ENCODE measurements at places on chromosomes 1 and 21.

GRCh38 chr1:94540440-94541245 is 916 bp downstream of the F3 start:
- peak; percentile 72 for DNase-seq

DNA sequence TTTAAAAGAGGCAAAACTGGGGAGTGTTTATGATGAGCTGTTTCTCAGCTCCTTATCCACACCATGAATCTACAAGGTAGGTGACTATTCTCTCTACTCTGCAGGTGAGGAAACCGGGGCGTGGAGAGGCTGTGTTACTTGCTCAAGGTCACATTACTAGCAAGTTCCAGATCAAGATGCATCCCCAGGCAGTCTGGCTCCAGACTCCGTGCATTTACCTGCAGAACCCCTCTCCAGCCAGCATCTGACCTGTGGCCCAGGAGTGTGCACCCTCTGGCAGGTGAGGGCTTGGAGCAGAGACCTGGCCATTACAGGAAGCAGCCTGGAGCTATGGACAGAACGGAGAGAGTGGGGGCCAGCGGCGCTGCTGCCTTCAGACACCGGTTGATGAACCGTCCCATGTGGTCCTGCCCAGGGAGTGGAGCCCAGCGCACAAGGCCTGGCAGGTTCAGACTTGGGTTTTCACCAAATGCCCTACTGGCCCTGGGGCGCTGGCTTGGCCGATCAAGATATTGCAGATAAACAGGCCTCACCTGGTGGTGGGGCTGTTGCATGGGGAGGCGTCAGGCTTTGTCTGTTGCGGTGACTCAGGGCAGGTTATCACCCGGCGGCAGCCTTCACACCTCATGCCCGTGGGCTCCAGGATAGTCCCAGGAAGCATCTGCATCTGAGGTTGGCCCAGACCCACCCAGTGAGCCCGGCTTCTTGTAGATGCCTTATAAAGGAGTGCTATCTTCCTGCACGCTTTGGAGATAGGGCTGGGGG is 29.2 kb upstream of the WNT4 start:
- no peak for DNase-seq

- no peak for DNase-seq
Measured at GRCh38 chr1:147586414-147586813, 45.1 kb downstream of the BCL9 start.

DNA sequence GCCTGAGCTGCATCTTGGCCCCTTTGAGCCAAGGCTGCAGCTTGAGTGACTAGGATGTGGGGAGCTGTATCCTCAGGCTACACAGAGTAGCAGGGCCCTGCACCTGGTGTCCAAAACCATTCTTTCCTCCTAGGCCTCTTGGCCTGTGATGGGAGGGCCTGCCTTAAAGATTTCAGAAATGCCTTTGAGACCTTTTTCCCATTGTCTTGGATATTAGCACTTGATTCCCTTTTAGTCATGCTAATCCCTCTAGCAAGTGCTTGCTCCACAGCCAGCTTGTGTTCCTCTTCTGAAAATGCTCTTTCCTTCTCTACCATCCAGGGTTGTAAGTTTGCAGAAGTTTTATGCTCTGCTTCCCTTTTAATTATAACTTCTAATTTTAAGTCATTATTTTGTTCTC is 21.7 kb upstream of the KIRREL1 start:
- no peak for DNase-seq

GRCh38 chr1:201886103-201886885 is 2.4 kb upstream of the SHISA4 start:
- DNase-seq: no peak

DNA sequence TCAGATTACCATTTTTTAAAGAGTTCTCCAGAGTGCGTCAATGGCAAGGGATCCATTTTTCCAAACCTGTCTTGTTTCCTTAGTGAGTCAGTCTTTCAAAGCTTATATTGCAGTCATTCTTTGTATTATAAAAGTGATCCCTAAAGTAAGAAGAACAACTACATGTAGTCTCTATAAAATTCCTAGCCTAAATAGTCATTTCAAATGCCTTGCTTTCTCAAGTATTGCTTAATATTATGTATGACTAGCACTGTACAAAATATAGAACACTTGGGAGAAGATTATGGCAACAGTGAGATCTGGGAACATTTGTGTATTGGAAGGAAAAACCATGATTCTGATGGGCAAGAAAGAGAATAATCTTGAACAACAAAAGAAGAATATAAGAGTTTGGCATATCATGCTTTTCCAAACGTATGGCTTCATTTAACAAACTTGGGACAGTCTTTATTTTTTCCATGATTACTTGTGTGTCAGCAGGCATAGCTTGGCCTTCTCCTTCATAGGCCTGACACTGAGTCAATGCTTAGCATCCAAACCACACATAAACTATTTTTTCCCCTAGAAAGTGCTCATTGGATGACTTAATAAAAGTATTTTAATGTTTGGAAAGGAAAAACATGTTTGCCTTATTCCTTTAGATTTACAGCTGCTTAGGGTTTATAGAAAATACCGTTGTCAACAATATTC is 547.4 kb downstream of the LTN1 start:
- no peak for DNase-seq

DNA sequence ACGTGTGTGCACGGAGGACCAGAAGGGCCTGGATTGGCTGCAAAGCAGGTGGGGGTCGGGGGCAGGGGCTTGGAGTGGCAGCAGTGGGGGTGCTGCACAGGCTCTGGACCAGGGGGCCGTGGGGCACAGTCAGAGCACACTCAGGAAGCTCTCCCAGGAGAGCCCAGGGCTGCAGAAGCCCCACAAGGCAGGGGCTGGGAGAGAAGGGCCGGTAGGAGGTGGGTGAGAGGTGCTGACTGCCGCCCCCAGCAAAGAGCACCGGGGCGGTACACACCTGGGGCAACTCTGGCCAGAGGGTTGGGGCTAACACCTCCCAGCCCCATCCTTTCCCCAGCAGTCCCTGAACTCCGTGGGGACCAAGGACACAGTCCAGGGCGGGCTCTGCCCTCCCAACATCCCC is 13.9 kb downstream of the CHD5 start:
- no peak for DNase-seq

GRCh38 chr1:85240643-85241042 is 18.8 kb downstream of the C1orf52 start:
- DNase-seq: no peak

DNA sequence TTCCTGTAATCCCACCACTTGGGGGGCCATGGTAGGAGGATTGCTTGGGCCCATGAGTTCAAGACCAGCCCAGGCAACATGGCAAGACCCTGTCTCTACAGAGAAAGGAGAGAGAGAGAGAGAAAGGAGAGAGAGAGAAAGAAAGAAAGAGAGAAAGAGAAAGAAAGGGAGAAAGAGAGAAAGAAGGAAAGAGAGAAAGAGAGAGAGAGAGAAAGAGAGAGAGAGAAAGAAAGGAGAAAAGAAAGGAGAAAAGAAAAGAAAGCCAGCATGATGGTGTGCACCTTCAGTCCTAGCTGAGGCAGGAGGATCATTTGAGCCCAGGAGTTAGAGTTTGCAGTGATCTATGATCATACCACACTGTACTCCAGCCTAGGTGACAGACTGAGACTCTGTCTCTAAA is 82.8 kb downstream of the DISP3 start:
- DNase-seq: no peak

GRCh38 chr1:115218034-115218405 is 120.0 kb downstream of the NGF start:
- DNase-seq: no peak

DNA sequence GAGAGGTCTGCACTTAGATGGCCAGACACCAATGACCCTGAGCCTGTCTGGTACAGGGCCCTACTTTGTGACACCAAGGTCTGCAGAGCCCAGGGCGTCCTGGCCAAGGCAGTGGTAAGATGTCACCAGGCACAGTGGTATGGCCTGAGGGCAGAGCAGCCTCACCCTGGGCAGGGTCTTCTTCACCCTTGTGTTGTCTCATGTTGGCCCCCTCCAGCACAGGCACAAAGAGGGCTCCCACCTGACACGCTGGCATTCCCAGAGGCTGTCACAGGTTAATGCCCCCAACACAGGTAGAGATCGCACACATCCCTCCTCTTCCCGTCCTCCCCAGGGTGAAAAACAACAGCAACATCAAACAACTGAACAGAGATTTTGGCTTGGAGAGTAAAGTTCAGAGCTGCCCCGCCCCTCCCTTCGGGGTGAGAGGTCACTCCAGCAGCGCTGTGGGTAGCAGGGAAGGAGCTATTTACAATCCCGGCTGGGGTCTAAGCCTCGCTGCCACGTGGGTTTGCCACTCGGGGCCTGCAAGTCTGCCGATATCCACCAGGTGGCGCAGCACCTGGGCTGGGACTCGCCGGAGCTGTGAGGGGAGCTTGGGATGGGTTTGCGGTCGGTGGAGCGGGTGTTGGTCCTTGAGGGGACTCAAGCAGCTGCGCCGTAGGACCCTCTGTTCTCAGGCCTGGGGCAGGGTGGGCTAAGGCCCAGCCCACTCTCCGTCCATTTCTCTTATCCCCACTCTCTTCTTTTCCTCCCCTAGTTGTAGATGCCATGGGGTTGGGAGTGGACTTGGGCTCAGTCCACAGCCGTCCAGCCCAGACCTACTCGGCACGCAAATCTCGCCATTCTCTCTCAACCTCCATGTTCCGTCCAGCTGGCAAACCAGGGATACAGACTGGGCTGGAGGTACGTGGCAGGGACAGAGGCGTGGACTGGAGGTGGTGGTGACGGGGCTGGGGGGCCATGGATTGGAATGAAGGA is 12.7 kb downstream of the EFNA3 start:
- DNase-seq: peak; percentile 83

DNA sequence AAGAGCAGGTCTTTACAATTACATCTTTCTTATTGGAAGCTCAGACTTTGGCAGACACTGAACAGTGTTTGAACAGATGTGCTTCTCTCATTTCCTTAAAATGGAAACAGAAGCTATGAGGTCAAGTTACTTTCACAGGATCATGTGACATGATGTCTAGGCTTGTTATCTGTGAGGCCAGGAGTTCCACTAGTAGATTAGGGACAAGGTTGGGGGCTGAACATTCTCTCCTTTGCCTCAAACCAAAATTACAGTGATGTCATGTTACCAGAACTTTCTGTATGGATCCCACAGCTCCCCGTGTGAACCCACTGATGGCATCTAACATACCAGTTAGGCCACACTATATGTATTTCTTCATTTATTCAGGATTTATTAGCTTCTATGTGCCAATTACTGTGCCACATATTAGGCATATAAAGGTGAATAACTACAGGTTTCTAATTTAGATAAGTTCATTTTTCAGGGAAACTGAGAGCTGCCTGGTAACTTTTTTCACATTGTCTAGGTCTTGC is 6.0 kb downstream of the DYNLT5 start:
- DNase-seq: peak; percentile 92

- no peak for DNase-seq
Measured at GRCh38 chr1:64624218-64624713, 120.6 kb upstream of the RAVER2 start.

DNA sequence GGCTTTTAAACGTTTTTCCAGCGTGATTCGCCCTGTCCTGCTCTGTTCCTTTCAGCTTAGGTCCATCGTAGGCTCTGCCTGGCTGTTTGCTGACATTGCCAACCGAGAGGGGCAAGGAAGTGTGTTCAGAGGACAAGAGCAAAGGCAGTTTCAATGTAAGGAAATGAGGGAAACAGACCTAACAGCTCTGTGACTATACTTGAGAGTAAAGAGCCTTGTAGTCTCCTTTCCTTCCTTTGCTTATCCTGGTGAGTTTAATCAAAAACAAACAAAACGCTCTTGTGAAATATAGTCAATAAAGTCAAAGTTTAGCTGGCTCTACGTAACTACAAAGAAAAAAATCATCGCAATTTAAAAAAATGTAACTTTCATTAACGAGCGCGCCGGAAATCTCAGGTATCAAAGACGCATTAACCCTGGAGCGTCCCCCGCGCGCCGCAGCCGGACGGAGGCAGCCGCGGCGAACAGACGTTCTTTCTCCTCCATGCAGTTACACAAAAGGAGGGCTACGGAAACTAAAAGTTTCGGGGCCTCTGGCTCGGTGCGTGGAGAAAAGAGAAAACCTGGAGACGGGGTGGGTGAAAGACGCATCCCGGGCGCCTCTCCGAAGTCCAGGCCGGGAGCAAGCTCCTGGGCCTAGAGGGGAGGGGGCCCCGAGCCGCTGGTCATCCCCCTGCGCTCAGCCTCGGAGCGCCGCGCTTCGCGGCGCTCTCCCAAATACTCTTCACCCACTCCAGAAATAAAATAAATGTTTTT is 617 bp upstream of the ADGRL2 start:
- DNase-seq: peak; percentile 38

GRCh38 chr1:145804235-145805045 is 19.5 kb downstream of the RNF115 start:
- no peak for DNase-seq

DNA sequence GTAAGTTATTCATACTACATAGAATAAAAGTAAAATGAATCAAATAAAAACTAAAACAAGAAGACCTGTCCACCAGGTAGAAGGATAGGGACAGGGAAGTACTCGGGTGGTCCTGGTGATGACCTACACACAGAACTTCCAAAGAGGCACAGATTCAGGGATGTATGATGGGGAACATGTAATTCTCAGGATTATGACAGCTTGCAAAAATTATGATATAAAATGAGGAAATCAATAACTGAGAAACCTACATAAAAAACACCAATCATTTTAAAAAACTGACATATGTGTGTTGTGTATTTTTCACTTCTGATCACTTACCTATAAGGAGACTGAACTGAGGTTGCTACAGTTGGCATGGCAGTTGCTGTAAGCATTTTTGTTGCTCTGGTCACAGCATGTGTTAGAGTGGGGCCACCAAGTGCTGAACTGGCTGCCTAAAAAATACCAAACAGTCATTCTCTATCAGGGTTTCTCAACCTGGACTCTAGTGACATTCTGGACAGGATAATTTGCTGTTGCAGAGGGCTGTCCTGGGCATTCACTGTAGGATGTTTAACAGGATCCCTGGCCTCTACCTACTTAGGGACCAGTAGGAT is 73.8 kb downstream of the USP24 start:
- no peak for DNase-seq

GRCh38 chr1:25875856-25876692 is 566 bp upstream of the PAQR7 start:
- DNase-seq: no peak

DNA sequence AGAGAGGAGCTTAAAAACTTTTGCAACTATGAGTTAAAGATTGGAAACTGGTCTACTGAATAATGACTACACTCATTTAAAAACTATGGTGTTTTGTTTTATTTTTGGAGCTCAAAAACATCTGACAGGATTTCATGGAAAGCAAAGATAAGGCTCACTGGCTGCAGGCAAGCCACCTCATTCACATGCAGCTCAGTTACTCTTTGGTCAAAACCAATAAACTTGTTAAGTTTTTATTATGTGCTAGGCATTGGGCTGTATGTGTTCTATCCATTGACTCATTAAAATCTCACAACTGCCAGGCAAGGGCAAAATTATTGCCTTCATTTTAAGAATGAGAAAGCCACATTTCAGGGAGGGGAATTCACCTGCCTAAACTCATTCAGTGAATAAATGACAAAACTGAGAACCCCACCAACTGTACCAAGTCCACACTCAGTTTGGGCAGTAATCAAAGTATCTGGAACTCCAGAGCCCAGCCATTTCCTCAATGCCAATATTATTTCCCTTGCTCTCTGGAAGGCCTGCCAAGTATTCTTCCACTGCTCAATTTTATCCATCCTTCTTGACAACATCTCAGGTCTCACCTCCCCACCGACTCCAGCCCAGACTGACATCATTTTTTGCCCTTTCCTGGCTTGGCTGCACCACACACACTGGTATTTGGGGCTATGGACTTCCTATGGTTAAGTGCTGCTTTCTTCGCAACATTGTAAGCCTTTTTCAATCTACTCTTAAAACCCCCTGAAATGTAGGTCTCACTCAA is 401.1 kb upstream of the NFIA start:
- no peak for DNase-seq
